ENCODE measurements at places on chromosomes 7 and 10.

DNA sequence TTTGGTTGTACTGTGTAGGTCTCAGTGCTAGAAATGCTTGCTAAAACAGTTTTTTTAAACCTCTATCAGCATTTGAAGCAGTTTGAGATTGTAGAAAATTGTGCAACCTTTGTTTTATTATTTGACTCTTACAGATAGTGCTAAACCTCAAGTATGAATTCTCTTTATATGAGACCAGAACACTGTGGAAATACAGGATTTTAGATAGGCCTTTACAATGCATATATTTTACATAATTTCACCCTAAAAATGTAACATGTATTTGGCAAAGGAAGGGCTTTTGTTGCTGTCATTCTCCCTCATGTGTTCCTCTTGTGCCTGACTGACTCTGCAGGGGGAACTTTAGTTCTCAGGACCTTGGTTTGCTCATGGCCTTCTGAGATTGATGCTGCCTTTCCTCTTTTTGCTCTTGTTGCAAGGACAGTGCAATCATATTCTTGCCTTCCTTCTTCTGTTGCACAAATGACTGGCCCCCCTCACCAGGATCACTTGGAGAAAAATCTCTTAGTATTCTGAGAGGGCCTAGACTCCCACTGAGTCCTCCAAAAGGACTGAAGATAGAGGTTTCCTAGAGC, 188.7 kb downstream of the PPP1R9A start:
- DNase-seq, result no peak

GRCh38 chr10:117126034-117126433, 12.0 kb downstream of the VAX1 start:
- DNase-seq, result no peak

DNA sequence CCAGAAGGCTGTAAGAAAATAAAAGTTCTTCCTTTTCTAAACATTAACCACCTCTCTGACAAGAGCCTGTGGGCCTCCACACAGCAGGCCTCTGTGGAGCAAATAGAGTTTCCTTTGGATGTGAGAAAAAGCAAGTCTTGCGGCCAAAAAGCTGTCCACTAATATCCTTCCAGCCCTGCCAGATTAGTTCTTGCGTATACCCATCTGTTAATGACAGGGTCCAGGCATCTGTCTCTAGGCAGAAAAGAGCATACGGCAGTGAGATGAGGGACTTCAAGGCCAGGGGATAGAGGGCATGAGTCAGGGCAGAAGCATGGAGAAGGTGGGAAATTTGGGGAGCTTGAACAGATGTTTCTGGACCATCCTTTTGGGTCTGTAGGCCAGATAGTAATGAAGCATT, 164.9 kb downstream of the NSUN6 start:
- DNase-seq, result no peak

GRCh38 chr7:56291-56913, 136.0 kb upstream of the FAM20C start:
- no peak for DNase-seq

DNA sequence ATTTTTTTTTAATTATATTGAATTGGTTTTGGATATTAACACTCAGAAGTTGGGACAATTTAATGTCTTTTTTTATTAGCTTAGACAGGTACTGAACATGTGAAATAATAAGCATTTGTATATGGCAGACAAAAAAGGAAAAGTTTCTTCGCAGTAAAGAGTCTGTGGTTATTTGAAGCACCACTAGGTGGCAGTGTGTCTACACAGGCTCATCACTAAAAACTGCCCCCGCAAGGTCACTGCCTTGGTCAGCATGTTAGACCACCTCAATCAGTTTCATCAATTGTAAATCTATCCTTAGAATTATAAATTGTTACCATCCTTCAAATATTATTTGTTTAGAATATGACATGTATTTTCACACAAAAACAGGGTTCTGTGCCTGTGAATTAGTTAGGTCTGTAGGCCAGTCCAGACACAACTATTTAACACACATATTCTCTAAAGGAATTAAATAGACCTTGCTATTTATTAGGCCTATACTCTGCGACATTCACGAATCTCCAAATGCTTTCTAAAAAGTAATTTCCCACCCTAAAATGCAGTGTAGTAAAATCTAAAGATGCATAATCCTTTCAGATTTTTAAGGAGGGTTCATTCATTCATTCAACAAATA, 17.0 kb downstream of the PNLIPRP3 start:
- DNase-seq, result no peak
